ENCODE measurements at places on chromosomes 12 and 14.

GRCh38 chr12:76701690-76702089, 62.2 kb upstream of the ZDHHC17 start:
- DNase-seq, result no peak

- no peak for DNase-seq
Measured at GRCh38 chr12:113271466-113271852, 50.2 kb downstream of the TPCN1 start.

- no peak for DNase-seq
Measured at GRCh38 chr14:68633131-68633991, 159.5 kb downstream of the ZFP36L1 start.

GRCh38 chr12:32420356-32420755, 21.0 kb downstream of the FGD4 start:
- no peak for DNase-seq

- no peak for DNase-seq
Measured at GRCh38 chr12:6903722-6904121, 900 bp upstream of the LRRC23 start.

- no peak for DNase-seq
Measured at GRCh38 chr14:63535918-63536317, 7.3 kb downstream of the PPP2R5E start.

- DNase-seq, result no peak
Measured at GRCh38 chr14:38755036-38755435, 348.0 kb downstream of the SEC23A start.

- no peak for DNase-seq
Measured at GRCh38 chr14:84390010-84390409, 1139.9 kb upstream of the FLRT2 start.

- DNase-seq, result no peak
Measured at GRCh38 chr14:32977913-32978312, 39.2 kb downstream of the NPAS3 start.

Measured in activated CD8-positive, alpha-beta memory T cell treated with anti-CD3 and anti-CD28 coated beads for 4 hours (primary cell).